AG09309 (cell line): ENCODE measurements at places on chromosomes 12 and 14.

- no peak for DNase-seq
These were observed 40.6 kb downstream of the EP400 start for GRCh38 chr12:131990066-131990979.

DNA sequence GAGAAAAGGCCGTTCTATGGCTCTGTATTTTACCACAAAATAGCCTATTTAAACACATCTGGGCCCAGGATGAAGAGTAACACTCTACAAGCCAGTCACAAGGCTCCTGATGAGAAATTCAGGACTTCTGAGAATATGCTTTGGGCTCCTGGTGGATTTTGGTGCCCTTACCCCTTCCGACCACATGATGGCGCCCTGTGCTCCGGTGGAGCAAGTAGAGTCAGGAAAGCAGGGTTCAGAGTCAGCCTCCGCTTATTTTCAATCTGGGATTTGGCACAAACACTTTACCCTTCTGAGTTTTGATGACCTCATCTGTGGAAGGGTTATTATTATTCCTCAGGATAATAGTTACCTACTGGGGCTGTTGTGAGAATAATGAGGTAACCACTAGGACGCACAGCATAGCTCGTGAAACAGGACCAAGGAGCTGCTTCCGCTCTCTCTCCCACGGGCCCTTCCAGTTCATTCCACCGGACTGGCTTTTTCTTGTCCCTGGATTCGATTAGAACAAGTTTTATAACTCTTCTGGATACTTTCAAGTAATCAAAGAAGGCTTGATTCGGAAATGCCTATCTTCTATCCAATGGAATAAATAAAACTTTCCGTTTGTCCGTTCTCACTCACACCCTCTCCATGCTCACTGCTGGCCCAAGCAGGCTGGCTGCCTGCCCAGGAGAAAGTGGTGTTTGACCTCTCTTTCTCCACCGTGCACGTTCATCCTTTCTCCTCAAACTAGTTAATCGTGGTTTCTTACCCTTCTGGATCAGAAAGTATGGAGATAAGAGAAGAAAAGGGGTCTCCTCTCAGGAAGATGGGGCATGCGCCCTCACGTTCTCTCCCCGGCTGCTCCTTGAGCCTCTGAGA, 104.6 kb downstream of the GALC start:
- DNase-seq, result no peak

- DNase-seq, result no peak
These were observed 214.1 kb downstream of the DUSP6 start for GRCh38 chr12:89138048-89138852.

- DNase-seq, result no peak
These were observed 34.7 kb downstream of the APPL2 start for GRCh38 chr12:105201299-105201698.

- DNase-seq, result no peak
These were observed 10.8 kb downstream of the DLK1 start for GRCh38 chr14:100737526-100737925.

GRCh38 chr14:81211844-81212243, 8.9 kb downstream of the GTF2A1 start:
- DNase-seq, result no peak
